GM13976 (cell line): ENCODE measurements at places on chromosomes 1 and 21.
A peak's percentile ranks its signal among the peaks of the same experiment; 100 is the strongest.

- no peak for DNase-seq
Measured at GRCh38 chr1:89104687-89105086, 21.2 kb downstream of the GBP2 start.

- DNase-seq = no peak
Measured at GRCh38 chr1:208562151-208562960, 318.2 kb upstream of the PLXNA2 start.

GRCh38 chr1:152933196-152933595 is 13.8 kb upstream of the SPRR5 start:
- no peak for DNase-seq

DNA sequence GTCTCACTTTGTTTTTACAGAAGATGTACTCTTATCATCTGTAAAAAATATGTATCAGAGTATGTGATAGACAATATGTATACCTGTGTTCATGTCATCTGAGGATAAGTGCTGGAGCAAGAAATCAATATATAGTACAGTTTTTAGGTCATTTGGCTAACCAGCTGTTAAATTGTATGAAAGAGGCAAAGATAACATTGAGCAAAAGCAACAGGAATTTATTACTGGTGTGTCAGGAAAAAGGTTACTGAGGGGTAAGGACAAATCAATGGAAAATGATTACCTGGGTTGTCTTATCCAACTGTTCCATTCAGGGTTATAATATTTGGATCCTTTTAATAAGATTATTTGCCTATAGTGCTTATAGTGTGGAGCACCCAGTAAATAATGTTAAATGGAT is 4.9 kb downstream of the HIPK1 start:
- DNase-seq = no peak

GRCh38 chr21:18152371-18152770 is 92.3 kb upstream of the CHODL start:
- no peak for DNase-seq

DNA sequence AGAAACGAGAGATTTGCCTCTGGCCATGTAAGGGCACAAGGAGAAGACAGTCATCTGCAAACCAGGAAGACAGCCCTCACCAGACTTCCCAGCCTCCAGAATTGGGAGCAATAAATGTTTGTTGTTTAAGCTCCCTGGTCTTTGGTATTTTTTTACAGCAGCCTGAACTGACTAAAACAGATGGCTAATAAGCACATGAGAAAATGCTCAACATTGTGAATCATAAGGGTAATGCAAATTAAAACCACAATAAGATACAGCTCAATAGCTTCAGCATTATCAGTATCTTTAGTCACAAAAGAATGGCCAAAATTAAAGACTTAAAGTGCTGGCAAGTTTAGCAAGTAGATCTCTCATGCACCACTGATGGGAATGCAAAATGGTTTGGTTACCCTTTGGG is 11.7 kb downstream of the UBE2G2 start:
- no peak for DNase-seq

- DNase-seq = no peak
Measured at GRCh38 chr1:17485281-17485680, 45.8 kb upstream of the RCC2 start.

- DNase-seq = no peak
Measured at GRCh38 chr21:44677881-44678280, 4.1 kb downstream of the KRTAP12-1 start.

GRCh38 chr1:176183618-176184017 is 23.5 kb downstream of the COP1 start:
- DNase-seq = no peak

DNA sequence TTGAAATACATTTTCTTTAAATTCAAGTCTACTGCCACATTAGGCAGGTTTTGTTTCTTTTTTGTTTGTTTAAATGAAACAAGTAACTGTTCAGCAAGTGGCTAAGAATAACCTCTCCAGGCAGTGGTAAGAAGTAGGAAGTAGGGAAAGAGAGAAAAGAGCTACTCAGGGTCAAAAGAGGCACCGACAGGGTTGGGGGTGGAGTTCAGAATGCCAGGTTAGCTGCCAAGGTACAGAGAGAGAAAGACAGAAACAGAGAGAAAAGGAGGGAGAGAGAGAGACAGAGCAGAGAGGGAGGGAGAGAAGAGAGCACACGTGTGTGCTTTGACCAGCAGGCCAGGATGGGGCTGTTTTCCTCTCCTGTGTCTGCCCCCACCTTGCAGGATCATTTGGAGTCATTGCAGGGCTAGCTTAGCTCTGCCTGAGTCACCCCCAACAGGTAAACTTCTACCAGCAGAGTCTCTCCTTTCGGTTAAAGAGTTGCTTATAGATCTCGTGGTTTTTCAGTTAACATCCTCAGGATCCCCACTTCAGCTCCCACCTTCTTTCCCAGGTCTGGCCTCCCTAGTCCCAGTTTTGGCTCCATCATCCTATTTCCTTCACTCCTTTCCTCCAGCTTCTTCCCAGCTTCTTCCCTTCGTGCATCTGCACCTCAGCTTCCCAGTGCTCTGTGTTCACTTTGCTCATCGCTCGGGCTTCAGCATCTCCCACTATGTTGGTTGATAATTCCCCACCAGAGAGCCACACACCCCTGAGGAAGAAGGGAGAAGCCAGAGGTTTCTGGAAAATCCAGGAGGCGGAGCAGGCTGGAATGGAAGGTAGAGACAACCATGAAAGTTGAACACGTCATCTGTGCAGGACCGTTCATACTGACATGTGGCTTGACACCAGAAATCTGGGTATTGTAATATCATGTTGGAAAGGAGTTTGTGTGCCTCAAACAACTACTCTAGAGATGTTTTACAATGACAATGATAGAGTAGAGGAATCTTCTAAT is 21.8 kb upstream of the RAB4A start:
- DNase-seq = no peak

DNA sequence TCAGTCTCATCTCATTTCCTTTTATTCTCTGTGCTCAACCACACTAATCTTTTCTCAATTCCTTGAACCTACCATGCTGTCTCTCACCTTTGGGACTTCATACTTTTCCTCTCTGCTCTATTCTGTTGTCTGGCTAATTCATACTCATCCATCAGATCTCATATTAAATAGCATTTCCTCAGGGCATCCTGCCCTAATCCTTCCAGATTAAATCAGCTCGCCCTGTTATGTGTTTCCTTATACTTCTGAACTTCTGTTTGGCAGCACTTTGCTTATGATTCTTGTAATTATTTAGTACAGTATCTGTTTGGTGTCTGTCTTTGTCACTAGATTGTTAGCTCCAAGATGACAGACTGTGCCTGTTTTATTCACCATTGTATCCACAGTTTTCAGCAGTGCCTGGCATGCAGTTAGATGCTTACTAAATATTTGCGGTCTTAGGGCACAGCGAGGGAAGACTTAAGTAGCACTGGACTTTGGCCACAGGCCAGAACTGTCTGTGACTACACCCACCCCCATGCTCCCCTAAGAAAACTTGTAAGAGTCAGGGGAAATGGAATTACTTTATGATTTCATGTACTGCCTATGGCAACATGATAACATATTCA is 9.9 kb upstream of the CAP1 start:
- DNase-seq = no peak

GRCh38 chr1:18945401-18945849 is 11.1 kb downstream of the IFFO2 start:
- no peak for DNase-seq

- DNase-seq = no peak
Measured at GRCh38 chr1:28258628-28259251, 578 bp upstream of the SESN2 start.

GRCh38 chr1:173628888-173629287 is 6.2 kb upstream of the TEX50 start:
- no peak for DNase-seq

DNA sequence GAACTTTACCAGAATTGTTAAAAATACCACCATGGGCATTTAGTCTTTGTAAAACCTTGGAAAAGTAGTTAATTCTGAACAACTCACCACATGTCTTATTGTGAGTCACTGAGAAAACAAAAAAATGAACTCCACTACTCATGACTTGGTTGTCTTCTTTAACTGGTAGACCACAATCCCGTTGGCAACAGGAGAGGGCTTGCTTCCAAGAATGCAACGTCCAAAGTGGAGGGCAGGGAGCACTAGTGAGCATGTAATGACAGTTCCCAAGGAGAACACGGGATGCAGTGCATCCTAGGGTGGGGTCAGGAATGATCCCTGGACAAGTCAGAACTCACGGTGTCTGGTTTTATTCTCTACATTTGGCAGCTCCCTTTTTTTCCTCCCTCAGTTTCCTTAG is 15.2 kb upstream of the HMCN1 start:
- DNase-seq = no peak

DNA sequence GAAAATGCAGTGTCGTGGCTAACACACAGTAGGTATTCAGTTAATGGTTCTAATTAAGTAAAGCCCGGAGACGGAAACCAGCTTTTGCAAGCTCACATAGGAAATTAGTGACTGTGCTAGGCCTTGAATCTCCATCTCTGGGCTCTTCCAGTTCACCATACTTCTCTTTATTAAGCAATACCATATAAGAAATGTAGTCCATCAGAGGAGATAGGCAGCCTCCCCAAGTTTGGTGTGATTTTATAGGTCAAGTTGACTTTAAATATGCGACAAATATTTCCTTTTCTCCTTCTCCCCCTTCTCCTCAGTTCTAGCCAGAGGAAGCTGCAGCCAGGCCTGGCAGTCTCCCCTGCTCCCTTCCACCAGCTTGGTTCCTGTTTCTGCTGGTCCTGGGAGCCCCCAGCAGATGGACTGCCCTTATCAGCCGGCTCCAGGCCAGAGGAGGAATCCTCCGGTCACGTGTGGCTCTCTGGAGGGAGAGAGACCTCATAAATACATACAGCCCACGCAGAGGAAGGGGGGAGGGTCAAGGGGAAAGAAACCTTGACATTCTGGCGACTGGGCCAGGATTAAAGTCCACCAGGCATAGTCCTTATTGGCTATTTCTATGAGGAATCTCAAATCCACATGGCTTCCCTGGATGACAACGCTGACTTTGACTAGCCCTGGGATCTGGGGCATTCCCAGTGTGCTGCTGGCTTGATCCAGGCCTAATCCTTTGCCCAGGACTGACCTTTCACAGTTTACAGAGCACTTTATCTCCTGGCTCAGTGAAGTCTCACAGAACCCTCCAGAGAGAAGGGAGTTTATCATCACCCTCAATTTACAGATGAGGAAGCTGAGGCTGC is 115.1 kb upstream of the JUN start:
- no peak for DNase-seq

- DNase-seq = no peak
Measured at GRCh38 chr1:25647863-25648262, 31.3 kb downstream of the MAN1C1 start.

- no peak for DNase-seq
Measured at GRCh38 chr1:9603766-9604753, 15.3 kb downstream of the TMEM201 start.

GRCh38 chr1:12528021-12528852 is 89.8 kb downstream of the DHRS3 start:
- DNase-seq = no peak

- no peak for DNase-seq
Measured at GRCh38 chr1:98559291-98559690, 102.2 kb upstream of the SNX7 start.

DNA sequence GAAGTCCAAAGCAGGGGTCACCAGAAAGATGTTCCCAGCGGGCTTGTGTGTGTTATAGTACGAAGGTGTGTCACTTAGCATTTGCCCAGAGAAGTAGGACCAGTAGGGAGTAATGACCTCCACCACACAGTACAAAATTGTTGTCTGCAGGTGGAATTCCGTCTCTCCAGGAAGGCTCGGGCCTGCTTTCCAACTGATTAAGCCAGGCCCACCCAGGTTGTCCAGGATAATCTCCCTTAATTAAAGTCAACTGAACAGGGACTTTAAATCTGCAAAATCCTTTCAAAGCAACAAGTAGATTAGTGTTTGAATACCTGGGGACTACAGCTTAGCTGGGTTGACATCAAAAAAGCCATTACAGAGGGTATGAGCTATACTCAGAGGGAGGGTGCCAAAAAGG is 131.3 kb downstream of the BACH1 start:
- DNase-seq = no peak

GRCh38 chr1:68168545-68169171 is 63.7 kb downstream of the WLS start:
- DNase-seq = no peak

DNA sequence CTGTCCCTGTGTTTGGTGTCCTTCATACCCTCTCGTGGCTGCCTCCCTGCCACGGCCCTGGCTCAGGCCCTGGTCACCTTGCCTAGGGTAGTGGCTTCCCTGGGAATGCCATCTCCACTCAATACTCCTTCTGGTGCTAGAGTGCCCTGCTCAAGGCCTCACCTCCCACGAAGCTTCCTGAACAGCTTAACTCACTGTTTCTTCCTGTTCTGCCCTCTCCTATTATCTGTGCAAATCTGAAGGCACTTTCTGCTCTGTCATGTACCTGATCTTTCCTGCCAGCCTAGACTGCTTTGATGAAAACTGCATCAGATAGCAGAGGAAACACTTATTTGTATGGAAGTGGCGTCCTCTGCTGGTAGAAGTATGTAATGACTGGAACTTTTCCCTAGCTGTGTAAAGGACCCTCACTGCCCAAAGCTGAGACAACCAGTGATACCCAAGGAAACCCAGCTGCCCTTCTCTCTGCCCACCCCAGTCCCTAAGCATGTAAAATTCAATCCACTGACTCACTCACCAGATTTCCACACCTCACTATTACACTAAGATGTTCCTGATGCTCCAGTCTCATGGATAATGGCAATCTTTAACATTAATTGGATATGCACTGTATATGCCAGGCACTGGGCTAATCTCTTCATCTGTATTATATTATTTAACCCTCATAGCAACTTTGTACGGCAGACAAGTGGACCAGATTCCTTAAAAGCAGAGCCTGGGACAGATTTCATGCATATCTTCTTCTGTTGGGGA is 36.2 kb upstream of the BTG2 start:
- peak; percentile 72 for DNase-seq

DNA sequence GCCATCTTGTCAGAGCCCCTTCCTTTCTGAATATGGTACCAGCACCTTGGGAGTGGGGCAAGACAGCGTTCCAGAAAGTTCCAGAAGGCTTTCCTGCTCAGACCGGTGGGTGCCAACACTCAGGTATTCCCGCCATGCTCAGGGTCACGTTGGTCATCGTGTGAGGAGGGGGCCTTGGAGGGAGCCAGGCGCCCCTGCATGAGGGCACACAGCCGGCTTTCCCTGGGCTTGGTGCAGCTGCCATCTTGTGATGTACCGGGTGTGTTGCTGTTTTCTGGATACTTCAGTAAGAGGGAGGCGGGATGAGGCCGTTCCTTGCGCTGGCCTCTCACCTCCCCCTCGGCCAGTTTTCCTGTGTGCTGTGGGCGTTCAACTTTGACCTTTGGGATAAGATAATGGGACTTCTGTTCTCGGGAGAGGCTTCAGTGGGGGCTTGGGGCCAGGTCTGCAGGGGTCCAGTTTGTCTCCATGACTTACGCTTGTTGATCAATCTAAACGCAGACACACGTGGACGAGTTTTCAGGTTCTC is 69.7 kb downstream of the PRDM16 start:
- no peak for DNase-seq

DNA sequence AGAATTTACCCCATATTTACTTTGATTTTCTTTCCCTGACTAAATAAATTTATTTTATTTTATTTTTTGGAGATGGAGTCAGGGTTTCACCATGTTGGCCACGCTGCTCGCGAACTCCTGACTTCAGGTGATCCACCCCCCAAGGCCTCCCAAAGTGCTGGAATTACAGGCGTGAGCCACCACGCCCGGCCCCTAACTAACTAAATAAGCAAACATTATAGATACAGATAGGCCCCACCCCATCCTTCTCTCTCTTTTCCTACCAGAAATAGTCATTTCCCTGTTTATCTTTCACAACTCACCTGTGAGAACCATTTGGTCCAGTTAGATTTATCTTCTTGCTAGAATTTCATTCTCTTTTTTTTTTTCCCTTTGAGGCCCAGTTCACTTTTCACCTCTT is 167.3 kb downstream of the DISC1 start:
- DNase-seq = no peak

GRCh38 chr1:9230869-9231533 is 3.6 kb upstream of the H6PD start:
- no peak for DNase-seq
